ENCODE measurements at places on chromosomes 1 and 21. TPM values are rescaled to one million over a fixed set of nuclear protein-coding genes. Genes with fewer than 3 reads are reported as not detected.

- H3K27ac ChIP-seq, result peak within 1 kb of the TSS; percentile 6
- no peaks in the 10 kb centered on the region for H3K4me1 ChIP-seq
- DNase-seq, result no peak
- H3K36me3 ChIP-seq, result no peaks in the 10 kb centered on the region
- H3K4me3 ChIP-seq, result no peak within 1 kb of the TSS
These were observed at the start of gene FCMR for GRCh38 chr1:206921772-206922265. Gene FCMR, minus strand, starts transcription at chr1:206921941. Its CDS starts 87 bp downstream, at chr1:206921854.

GRCh38 chr21:43340491-43341377 is 86.2 kb downstream of the SIK1 start:
- DNase-seq, result no peak
- peaks cover 18% of the 10 kb centered on the region for H3K4me1 ChIP-seq
- no peak overlapping the region for H3K4me3 ChIP-seq
- no peaks in the 10 kb centered on the region for H3K27me3 ChIP-seq
- no peak overlapping the region for H3K27ac ChIP-seq

Gene FAM72D
- 0.16 TPM for total RNA-seq

GRCh38 chr21:30463713-30464112 is 16.5 kb downstream of the KRTAP19-1 start:
- H3K27ac ChIP-seq, result no peak overlapping the region
- no peaks in the 10 kb centered on the region for H3K27me3 ChIP-seq
- H3K4me1 ChIP-seq, result no peaks in the 10 kb centered on the region
- no peak for DNase-seq
- H3K4me3 ChIP-seq, result no peak overlapping the region
- H3K36me3 ChIP-seq, result no peaks in the 10 kb centered on the region

DNA sequence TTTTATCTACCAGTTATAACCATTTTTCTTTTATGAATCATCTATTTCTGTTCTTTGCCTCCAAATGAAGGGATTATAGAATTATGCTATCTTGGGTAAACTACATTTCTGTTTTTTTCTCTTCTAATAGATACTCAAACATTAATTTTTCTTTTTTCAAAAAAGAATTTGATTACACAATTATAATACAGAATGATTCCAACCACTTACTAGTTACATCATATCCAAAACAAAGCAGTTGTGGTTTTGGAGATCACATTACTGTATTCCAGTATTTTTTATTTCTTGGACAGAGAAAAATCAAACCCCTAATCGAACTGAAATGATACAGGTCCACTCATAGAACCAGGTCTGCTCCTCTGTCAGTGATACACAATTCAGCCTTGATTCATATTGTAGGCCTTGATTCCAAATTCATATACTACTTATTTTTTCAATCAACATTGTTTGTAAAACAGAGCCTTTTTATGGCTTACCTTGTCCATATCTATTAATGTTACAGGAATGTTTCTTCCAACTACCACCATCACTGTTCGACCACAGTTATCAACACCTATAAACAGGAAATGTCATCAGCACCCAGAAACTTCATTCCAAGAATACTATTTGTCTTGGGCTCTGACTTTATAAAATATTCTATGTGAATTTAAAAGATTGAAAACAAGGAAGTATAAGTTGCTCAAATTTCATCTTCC is 43.2 kb downstream of the GDAP2 start:
- peaks cover 9% of the 10 kb centered on the region for H3K4me1 ChIP-seq
- no peaks in the 10 kb centered on the region for H3K36me3 ChIP-seq
- no peak overlapping the region for H3K4me3 ChIP-seq
- no peaks in the 10 kb centered on the region for H3K27me3 ChIP-seq
- H3K27ac ChIP-seq, result peak overlapping the region; percentile 12
- no peak for DNase-seq

DNA sequence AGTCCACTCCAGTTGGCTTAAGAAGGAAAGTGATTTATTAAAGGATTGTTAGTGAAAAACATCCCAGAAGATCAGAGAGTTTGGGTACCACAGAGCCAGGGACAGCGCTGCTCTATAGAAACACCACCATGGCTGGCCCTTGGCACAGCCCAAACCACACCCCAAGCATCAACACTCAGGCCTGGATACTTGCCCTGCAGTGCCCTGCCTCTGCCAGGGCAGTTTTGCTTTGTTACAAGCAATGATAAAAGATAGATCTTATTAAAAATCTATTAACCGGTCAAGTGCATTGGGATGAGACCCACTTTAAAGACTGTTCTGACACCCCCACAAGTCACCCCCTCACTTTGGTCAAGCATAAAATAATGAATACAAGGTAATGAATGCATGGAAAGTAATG is 56.6 kb downstream of the KIF21B start:
- no peaks in the 10 kb centered on the region for H3K27me3 ChIP-seq
- H3K4me1 ChIP-seq, result no peaks in the 10 kb centered on the region
- H3K4me3 ChIP-seq, result no peak overlapping the region
- H3K36me3 ChIP-seq, result no peaks in the 10 kb centered on the region
- no peak overlapping the region for H3K27ac ChIP-seq
- DNase-seq, result no peak

DNA sequence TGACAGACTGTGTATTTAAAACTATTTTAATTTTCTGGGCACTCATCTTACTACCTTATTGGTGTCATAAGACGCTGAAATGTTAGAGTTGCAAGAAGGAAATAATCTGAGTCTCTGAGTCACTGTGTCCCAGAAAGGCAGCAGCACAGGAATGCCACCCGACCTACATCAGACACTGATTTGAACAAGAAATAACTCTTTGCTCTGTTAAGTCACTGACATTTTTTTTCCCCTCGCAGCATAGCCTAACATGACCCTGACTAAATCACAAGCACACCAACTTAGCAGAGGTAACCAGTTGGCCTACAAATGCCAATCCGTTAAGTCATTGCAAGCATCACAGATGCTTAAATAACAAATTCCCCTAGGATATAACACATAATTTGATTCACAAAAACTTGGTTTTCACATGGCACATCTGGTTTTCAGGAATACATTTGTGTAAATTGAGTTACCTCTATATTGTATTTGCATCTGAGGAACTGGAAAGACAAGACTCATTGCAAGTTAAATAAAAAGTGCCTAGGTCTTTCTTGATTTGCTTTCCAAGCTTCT is 349.1 kb downstream of the SEC16B start:
- H3K36me3 ChIP-seq, result no peaks in the 10 kb centered on the region
- no peaks in the 10 kb centered on the region for H3K27me3 ChIP-seq
- no peaks in the 10 kb centered on the region for H3K4me1 ChIP-seq
- no peak overlapping the region for H3K4me3 ChIP-seq
- H3K27ac ChIP-seq, result no peak overlapping the region
- DNase-seq, result no peak

Gene MED8
- total RNA-seq, result 15.7 TPM

Gene HSD3B2
- total RNA-seq, result 1.4 TPM

Gene RIMS3
- total RNA-seq, result 0.76 TPM

Gene ISG15
- total RNA-seq, result 5.8 TPM

Gene TNFAIP8L2
- total RNA-seq, result 0.28 TPM

- H3K36me3 ChIP-seq, result no peaks in the 10 kb centered on the region
- H3K27me3 ChIP-seq, result no peaks in the 10 kb centered on the region
- DNase-seq, result no peak
- H3K4me1 ChIP-seq, result no peaks in the 10 kb centered on the region
These were observed 1041.3 kb upstream of the ADGRL4 start for GRCh38 chr1:80047791-80048190.

Gene CHRM3
- 23.6 TPM for total RNA-seq

DNA sequence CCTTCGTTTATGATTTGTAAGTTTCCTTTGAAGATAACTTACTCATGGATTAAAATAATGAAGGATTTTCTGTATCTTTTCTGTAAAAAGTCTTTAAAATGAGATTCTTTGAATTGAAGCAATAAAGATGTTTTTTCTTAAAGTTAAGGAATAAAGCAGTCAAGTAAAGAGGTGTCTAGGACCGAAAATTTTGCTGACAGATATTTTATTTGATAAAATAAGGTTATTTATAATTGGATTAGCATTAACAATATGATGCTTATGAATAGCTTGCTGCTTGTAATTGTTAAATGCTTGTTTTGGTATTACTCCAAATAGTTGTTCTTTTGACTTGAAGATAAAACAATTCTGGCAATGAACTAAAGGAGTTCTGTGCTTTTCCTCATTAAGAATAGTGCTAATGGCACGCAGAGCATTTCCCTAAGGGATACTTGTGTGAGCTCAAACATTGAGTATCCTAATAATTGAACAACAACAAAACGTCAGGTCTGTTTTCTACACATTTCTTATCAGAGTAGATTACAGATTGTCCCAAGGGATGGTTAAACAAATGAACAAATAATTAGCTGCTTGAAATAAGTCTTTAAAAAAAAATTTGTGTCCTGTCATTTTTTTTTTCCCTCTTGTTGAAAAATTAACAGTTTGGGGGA is 16.6 kb downstream of the TSNAX start:
- no peaks in the 10 kb centered on the region for H3K4me1 ChIP-seq
- H3K36me3 ChIP-seq, result no peaks in the 10 kb centered on the region
- H3K4me3 ChIP-seq, result no peak overlapping the region
- no peaks in the 10 kb centered on the region for H3K27me3 ChIP-seq
- H3K27ac ChIP-seq, result no peak overlapping the region

DNA sequence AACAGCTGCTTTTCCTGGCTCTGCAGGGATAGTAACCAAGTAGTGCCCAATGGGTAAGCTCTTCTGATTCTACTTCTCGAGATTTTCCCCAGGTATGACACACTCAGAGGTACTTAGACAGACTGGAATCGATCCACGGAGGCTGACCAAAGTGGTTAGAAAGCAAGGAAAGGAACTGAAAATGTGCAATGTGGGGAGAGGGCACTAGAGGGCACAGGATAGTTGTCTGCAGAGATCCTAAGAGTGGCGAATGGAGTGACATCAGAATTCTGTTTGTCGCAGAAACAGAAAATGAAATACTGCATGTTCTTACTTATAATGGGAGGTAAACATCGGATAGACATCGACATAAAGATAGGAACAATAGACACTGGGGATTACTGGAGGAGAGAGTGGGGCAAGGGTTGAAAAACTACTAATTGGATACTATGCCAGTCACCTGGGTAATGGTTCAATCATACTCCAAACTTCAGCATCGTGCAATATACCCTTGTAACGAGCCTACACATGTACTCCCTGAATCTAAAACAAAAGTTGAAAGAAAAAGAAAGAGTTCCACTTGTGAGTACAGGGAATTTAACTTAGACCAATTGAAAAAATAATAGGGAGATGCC is 23.3 kb downstream of the CYP2J2 start:
- DNase-seq, result no peak
- no peaks in the 10 kb centered on the region for H3K27me3 ChIP-seq
- no peak overlapping the region for H3K4me3 ChIP-seq

GRCh38 chr21:31266241-31266640 is 77.8 kb downstream of the TIAM1 start:
- no peaks in the 10 kb centered on the region for H3K27me3 ChIP-seq
- H3K4me1 ChIP-seq, result no peaks in the 10 kb centered on the region
- H3K4me3 ChIP-seq, result no peak overlapping the region
- DNase-seq, result no peak
- no peak overlapping the region for H3K27ac ChIP-seq

DNA sequence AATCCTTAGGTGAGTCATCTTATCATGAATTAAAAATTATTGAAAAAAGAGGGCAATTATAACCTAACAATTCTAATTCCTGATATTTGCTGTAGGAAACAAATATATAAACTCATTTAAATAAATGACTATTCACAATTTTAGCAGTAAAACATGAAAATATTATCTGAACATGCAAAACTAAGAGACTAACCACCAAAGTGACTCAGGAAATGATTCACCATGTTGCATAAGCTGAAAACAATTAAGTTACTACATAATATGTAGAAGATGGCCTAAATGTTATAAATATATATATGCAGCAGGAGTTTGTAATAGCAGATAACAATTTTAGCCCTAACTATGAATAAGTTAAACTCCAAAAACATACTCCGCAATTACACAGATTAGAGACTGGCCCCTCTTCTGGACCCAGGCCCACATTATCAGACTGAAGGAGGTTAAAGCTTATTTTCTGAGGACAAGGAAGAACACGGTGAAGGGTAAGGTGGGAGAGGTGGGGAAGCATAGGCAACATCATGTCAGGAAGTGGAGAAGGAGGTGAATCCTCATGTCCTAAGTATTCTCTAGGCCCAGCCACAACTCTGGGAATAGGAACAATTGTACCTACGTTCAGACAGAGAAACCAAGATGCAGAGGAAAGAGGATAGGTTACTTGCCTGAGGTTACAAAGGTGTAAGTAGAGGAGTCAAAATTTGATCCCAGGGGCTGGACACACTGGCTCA is 15.6 kb upstream of the AIM2 start:
- DNase-seq, result no peak
- H3K4me1 ChIP-seq, result no peaks in the 10 kb centered on the region
- H3K27ac ChIP-seq, result no peak overlapping the region
- H3K36me3 ChIP-seq, result no peaks in the 10 kb centered on the region

DNA sequence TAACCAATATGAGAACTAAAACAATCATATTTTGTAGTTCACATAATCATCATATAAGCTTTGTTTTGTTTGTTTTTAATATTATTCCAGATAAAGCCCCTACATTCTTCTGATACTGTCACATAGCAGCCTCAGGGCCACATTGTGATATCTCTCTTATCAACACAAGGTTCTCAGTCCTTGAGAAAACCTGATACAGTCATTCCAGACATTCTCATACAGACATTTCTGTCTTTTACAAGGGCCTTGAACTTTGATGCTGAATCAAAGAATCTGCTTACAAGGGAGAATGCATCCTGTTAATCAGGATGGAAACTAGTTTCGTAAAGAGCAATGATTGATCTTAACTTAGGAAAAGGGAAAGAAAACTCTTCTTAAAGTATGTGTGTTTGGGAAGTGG is 12.7 kb upstream of the VCAM1 start:
- H3K4me3 ChIP-seq, result no peak overlapping the region
- H3K27me3 ChIP-seq, result no peaks in the 10 kb centered on the region
- no peak overlapping the region for H3K27ac ChIP-seq
- no peaks in the 10 kb centered on the region for H3K4me1 ChIP-seq
- no peak for DNase-seq

Gene RAD54L
- 0.40 TPM for total RNA-seq

Gene CNR2
- total RNA-seq, result not detected

Gene ADGRL4
- 4.0 TPM for total RNA-seq

GRCh38 chr1:18575620-18576019 is 55.0 kb upstream of the PAX7 start:
- no peak overlapping the region for H3K27ac ChIP-seq
- no peak overlapping the region for H3K4me3 ChIP-seq
- no peaks in the 10 kb centered on the region for H3K27me3 ChIP-seq
- no peaks in the 10 kb centered on the region for H3K4me1 ChIP-seq
- H3K36me3 ChIP-seq, result no peaks in the 10 kb centered on the region

DNA sequence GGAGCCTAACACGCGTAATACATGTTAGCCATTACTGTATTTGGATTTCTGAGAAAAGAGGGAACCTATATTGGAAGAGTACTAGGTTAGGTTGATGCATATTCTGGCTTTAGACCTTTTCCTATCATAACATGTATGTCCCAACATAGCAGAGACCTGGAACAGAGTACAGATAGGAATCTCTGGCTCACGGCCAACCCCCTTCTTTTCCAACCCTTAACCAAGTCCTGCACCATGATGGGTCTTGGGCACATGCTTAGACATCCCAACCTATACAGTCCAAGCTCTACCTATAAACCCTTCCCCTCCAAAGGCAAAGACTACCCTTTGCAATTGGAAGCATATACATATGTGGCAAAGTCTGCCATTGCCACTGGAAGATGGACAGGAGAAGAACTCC is 227.9 kb downstream of the TM2D1 start:
- no peak for DNase-seq
- no peaks in the 10 kb centered on the region for H3K27me3 ChIP-seq
- no peak overlapping the region for H3K27ac ChIP-seq

Data from pancreas (tissue), 10 donors.